NCI-H1417 treated with DMSO at 0.1 percent for 48 hours (cell line): ENCODE measurements at places on chromosomes 6 and 20.

DNA sequence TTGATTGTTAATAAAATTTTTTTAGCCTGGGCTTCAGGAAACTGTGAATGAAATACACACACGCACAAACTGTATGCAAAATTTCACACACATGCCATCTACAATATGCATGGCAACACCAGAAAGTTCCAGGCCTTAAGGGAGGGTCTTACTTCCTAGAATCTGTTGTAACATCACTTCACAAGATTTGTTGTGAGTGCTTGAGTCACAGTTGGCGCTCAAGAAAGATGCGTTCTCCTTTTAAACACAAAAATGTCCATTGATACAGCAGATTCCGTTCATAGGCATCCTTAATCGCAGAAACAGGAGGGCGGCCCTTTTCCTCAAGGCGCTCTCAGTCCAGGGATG is 485 bp upstream of the RTF2 start:
- no peak for DNase-seq

- no peak for DNase-seq
These were observed 5.4 kb upstream of the MAPK13 start for GRCh38 chr6:36124881-36125280.

- DNase-seq, result no peak
These were observed 137.6 kb downstream of the PLCB4 start for GRCh38 chr20:9206486-9206885.

DNA sequence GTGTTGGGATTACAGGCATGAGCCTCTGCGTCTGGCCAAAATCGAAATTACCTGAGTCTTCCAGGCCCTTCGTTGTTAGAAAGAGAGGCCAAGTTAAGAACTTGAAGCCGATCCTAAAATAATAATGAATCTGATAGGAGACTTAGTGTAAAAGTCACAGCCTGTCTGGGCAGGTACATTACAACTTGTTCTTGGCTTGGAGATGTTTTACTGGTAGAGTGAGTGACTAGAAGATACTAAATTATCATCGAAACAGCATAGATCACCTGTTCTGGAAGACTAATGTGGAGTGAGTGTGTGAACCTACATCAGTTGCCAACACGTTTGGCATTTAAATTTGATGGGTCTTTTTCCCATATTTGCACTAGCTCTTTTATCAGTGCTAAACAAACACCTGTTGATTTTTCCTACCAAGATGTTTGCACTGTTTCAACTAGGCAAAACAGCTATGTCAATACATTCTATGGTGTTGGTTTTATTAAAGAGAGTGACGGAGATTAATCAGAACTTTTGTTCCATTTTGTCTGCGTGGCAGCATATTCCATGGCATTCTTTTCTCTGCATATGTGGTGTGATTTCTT is 4.6 kb upstream of the TMEM217 start:
- DNase-seq, result no peak

DNA sequence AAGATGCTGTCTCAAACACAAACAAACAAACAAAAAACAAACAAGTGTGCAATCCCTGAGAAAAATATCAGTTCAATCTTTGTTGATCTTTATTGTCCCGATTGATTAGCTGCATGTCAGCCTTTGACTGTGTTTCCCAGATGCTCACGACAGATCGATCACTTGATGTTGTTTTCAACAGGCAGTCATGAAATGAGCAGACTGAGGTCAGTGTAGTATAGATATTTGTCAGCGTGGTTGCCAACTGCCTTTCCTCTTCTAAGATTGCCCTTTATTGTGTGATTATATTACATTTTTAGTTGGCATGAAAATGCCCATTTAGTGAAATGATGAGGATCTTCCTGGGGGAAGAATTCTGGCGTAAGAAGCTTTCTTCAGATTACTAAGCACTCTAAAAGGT is 25.6 kb downstream of the UTRN start:
- no peak for DNase-seq

GRCh38 chr20:52783769-52784168 is 188.4 kb upstream of the TSHZ2 start:
- no peak for DNase-seq

- DNase-seq, result no peak
These were observed 30.7 kb upstream of the COL10A1 start for GRCh38 chr6:116156405-116157326.

DNA sequence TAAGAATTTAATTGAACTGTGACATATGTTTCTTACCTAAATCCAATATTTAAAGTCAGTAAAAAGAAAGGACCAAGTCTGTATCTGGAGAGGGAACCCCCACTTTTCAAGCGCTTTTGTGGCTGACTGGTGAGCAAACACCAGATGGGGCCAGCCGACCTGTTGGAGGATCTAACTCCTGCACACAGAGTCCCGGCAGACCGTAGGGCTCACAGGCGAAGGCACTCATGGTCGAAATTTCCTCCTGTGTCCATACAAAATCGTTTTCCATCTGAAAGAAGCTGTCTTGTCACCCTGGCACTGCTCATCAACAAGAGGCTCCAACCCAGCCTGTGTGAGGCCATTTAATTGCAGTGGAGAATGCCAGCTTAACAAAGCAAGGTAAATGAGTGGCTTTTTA is 94.0 kb downstream of the SCML4 start:
- no peak for DNase-seq

GRCh38 chr6:149766156-149766769 is 16.7 kb downstream of the PCMT1 start:
- DNase-seq, result no peak
